ENCODE measurements at places on chromosomes 5 and 9. TPM values are rescaled to one million over a fixed set of nuclear protein-coding genes. Genes with fewer than 3 reads are reported as not detected.

- H3K4me3 ChIP-seq: no peak overlapping the region
- peaks cover 29% of the 10 kb centered on the region for H3K27me3 ChIP-seq
- H3K4me1 ChIP-seq: no peaks in the 10 kb centered on the region
- H3K27ac ChIP-seq: no peak overlapping the region
Measured at GRCh38 chr5:176590035-176590717, 19.8 kb downstream of the GPRIN1 start.

DNA sequence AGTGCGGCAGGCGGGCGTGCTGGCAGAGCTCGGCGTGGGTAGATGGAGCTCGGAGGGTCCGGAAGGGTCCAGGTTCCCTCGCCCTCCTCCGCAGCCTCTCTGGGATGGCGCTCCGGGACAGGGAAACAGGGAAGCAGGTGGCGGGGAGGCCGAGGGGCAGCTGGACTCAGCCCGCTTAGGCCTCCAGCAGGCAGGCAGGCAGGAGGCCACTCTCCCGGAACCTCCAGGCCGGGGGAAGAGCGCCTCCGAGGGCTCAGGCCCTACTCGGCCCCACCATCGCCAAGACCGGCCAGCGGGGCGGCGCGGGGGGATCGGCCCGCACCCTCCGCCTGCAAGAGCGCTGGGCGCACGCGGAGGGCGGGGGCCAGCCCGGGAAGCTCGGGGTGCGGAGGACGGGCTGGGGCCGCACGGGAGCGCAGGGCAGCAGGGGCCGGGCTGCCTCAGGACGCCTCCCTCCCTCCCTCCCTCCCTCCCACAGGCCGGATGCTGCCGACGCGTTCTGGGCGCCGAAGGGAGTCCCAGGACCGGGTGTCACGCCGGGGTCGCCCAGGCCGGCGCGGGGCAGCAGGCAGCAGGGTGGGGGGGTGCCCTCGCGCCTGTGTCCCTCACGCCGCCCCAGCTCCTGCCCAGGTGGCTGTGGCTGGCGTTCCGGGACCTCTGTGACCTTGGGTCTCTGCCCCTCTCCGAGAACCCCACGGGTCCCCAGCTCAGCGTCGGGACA lies 977 bp downstream of the MGAT4B start:
- H3K27ac ChIP-seq: no peak overlapping the region
- peaks cover 6% of the 10 kb centered on the region for H3K27me3 ChIP-seq
- peaks cover 3% of the 10 kb centered on the region for H3K36me3 ChIP-seq
- peaks cover 34% of the 10 kb centered on the region for H3K4me1 ChIP-seq
- peak overlapping the region; percentile 77 for H3K4me3 ChIP-seq

SLIT3 gene
- 2.3 TPM for total RNA-seq

DNA sequence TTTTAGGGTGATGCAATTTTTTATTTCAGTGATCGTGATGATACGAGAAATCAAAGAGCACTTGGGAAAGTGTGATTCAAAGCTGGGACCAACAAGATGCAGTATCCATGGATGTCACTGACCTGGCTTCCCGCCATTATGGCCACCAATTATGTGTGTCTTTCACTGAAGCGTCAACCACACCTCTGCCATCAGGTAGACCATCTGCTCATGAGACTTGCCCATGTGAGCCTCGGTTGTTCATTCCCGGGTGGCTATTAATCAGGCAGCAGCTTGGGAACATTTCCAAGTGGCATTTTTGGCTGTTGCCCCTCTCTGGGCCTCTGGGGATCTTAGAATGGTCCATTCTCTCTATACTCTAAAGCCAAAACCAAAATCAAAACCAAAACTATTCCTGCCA lies 436.0 kb upstream of the ADAMTSL1 start:
- peaks cover 22% of the 10 kb centered on the region for H3K4me1 ChIP-seq
- no peak overlapping the region for H3K4me3 ChIP-seq
- DNase-seq: no peak
- no peaks in the 10 kb centered on the region for H3K36me3 ChIP-seq

DNA sequence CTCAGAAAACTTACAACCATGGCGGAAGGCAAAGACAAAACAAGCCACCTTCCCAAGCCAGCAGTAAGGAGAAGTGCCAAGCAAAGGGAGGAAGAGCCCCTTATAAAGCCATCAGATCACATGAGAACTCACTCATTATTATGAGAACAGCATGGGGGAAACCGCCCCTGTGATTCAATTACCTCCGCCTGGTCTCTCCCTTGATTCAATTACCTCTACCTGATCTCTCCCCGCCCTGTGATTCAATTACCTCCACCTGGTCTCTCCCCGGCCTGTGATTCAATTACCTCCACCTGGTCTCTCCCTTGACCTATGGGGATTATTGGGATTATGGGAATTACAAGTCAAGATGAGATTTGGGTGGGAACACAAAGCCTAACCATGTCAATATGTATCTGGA lies 467.3 kb upstream of the FTMT start:
- no peaks in the 10 kb centered on the region for H3K27me3 ChIP-seq
- H3K27ac ChIP-seq: no peak overlapping the region
- no peaks in the 10 kb centered on the region for H3K36me3 ChIP-seq
- H3K4me3 ChIP-seq: no peak overlapping the region
- peak; percentile 18 for DNase-seq
- peaks cover 8% of the 10 kb centered on the region for H3K4me1 ChIP-seq

B4GALT1 gene
- total RNA-seq: 19.8 TPM

GRCh38 chr9:81690251-81690851 lies 1.0 kb upstream of the TLE1 start:
- H3K27me3 ChIP-seq: peaks cover 14% of the 10 kb centered on the region
- peak overlapping the region; percentile 80 for H3K27ac ChIP-seq
- peaks cover 47% of the 10 kb centered on the region for H3K4me1 ChIP-seq
- peak; percentile 46 for DNase-seq
- H3K36me3 ChIP-seq: peaks cover 2% of the 10 kb centered on the region

DNA sequence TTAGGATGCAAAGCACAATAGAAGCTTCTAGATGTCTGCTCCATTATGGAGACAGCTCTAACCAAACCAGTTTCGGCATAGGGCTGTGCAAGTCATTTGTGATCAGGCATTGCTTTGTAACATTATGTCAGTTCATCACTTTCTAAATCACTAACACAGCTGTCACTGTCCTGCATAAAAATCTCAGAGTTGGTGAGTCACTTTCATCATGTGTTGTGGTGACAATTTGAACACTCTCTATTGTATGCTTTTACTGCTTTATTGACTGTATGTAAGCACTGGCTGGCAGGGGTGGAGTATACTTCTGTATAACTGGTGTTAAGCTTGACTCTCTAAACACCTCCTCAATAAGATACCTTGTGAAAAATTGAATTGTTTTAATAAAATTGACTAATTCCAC lies 77.9 kb downstream of the SLCO4C1 start:
- DNase-seq: no peak
- H3K36me3 ChIP-seq: peaks cover 26% of the 10 kb centered on the region
- peaks cover 71% of the 10 kb centered on the region for H3K27me3 ChIP-seq
- no peak overlapping the region for H3K4me3 ChIP-seq

SELENOP gene
- 17.4 TPM for total RNA-seq

- H3K27me3 ChIP-seq: no peaks in the 10 kb centered on the region
- no peak overlapping the region for H3K27ac ChIP-seq
- no peak overlapping the region for H3K4me3 ChIP-seq
- no peaks in the 10 kb centered on the region for H3K4me1 ChIP-seq
Measured at GRCh38 chr9:108351571-108351970, 504.2 kb downstream of the ACTL7B start.

DNA sequence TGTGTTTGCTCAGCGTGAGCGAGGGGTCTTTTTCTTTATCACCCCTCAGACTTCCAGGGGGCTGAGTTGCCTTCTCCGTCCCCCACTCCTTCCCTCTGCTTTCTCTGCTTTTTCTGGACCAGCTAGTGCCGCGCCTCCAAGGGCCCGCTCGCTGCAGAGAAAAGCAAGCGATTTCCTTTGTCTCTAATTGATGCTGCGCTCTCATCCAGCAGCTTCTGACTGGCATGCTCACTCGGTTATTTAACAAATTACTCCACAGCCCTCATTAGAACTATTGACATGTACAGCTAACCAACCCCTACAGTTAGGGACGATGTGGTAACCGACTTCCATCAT lies 288.0 kb downstream of the ELAVL2 start:
- H3K27ac ChIP-seq: 0 out of 2 replicates have a peak overlapping the region, but pooled peaks have one; percentile 8
- peak overlapping the region; percentile 72 for H3K4me3 ChIP-seq
- H3K4me1 ChIP-seq: peaks cover 29% of the 10 kb centered on the region
- no peaks in the 10 kb centered on the region for H3K36me3 ChIP-seq
- DNase-seq: no peak
- H3K27me3 ChIP-seq: peaks cover 26% of the 10 kb centered on the region

KIF20A gene
- total RNA-seq: 66.9 TPM

OR13C2 gene
- total RNA-seq: not detected

SLC1A1 gene
- total RNA-seq: 7.1 TPM

DNA sequence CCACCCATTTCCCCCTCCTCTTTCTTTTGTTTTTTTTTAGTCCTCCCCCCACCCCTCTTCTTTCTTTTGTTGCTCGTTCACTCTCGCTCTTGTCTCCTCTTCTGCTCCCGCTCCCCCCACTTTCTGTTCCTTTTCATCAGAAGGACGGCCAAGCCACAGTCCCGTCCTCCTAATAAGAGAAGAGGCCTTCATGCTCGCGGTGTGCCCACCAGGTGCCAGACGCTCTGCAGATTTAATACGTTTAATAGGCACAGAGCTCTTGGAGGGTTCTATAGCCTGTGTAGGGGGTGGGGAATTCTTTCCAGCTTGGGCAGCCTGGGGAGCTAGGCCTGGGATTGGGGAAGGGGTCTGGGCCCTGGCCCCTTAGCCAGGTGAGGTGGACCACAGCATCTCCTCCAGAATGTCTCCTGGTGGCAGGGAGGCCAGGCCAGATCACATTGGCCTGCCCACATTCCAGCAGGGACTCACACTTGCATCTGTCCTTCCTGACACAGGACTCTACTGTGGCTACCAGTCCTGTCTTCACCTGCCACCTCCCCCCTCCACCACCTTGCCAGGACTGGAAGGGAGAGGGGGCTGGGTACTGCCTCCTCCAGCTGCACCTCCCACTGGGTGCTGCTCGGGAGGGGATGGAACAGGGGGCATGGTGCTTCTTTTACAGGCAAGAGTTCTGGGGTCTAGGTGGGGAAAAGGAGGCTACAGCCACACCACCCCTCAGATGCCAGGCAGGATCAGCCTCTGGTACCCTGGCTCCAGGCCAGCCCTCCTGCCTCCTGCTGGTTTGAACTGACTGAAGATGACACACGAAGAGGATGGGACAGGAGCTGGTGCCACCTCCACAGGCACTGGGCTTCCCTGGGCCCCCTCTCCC lies 6.1 kb upstream of the BARX1 start:
- peaks cover 69% of the 10 kb centered on the region for H3K27me3 ChIP-seq
- no peaks in the 10 kb centered on the region for H3K36me3 ChIP-seq
- peaks cover 35% of the 10 kb centered on the region for H3K4me1 ChIP-seq
- no peak overlapping the region for H3K27ac ChIP-seq
- peak overlapping the region; percentile 47 for H3K4me3 ChIP-seq

AGGF1 gene
- 20.2 TPM for total RNA-seq

DNA sequence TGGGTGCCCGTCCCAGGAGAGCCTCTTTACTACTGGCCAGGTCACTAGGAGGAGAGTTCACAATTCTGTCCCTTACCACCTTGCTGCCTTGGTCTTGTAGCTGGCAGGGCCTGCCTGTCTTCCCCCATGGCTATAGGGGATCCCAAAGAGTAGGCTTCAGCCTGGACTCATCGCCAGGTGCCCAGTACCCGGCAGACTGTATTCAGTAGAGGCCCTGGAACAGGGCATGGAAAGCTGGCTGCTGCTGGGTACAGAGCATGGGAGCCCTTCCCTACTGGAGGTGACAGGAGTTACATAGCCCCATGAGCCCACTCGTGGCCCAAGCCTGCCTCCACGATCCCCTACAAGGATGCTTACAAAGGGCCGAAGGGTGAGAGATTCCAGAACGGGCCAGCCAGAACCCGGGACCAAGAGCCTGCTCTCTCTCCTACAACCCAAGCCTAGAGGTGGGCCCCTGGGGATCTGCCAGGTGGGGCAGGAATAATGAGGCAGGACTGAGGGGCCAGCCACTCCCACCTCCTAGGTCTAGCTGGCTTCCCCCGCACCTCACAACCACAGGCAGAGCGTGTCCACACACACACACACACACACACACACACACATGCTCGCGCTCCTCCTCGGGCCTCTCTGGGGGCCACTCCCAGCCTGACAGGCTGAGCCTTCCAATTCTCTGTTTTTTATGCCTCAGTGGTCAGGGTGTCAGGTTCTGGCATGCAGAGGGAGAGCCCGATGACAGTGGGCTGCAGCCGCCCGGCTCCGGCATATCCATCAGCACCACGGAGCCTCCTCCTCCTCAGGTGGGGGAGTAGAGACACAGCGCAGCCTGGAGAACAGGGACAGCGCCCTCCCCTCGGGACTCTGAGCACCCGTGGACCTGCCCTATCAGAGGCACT lies 186.0 kb downstream of the PAX5 start:
- no peak overlapping the region for H3K27ac ChIP-seq
- H3K36me3 ChIP-seq: no peaks in the 10 kb centered on the region
- H3K4me1 ChIP-seq: peaks cover 8% of the 10 kb centered on the region

- peaks cover 3% of the 10 kb centered on the region for H3K27me3 ChIP-seq
- 0 out of 2 replicates have a peak, but pooled peaks cover 5% of the 10 kb centered on the region for H3K4me1 ChIP-seq
- peaks cover 4% of the 10 kb centered on the region for H3K36me3 ChIP-seq
Measured at GRCh38 chr9:124197177-124198095, 60.3 kb upstream of the NEK6 start.

DNA sequence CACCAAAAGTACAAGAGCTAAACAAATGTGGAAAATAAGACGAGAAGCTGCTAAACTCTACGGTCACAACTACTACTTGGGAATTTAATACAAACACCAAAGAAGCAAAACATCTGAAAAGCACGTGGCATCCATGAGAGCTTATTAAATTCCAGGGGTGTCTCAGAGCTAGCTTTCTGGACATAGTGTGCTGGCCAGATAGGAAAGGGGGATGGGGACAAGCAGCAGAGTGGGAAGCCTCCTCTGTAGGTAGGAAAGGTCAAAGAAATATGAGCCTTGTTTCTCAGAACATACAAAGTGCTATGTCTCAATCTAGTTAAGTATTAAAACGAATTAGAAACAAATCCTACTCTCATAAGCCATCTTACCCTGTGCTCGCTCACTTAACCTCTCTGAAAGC lies 51.3 kb upstream of the GOLPH3 start:
- no peaks in the 10 kb centered on the region for H3K27me3 ChIP-seq
- H3K4me3 ChIP-seq: no peak overlapping the region
- peaks cover 31% of the 10 kb centered on the region for H3K36me3 ChIP-seq
- H3K4me1 ChIP-seq: peaks cover 14% of the 10 kb centered on the region
- DNase-seq: no peak
- H3K27ac ChIP-seq: peak overlapping the region; percentile 25

- peak; percentile 54 for DNase-seq
- peaks cover 6% of the 10 kb centered on the region for H3K4me1 ChIP-seq
- no peak overlapping the region for H3K27ac ChIP-seq
Measured at GRCh38 chr9:127311239-127311741, 46.7 kb downstream of the GARNL3 start.

DNA sequence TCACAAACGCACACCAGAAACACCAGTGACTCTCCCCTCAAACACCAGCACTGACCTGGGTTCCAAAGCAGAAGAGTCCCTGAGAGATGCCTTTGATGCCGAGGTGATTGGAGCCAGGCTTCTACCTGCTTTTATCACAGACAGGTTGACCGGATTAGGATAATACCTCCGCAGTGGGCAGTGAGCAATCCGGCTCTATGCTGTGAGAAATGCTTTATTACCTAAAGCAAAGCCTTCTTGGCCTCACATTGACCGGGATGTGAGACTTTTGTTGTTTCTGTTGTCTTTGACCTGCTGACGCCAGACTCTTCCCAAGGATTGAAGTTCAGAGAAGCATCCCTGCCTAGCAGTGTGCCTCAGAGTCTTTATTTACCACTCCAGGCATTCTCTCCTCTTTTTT lies 320.3 kb upstream of the CLINT1 start:
- no peak overlapping the region for H3K4me3 ChIP-seq
- H3K36me3 ChIP-seq: no peaks in the 10 kb centered on the region
- no peak for DNase-seq

GRCh38 chr5:69130241-69130640 lies 36.4 kb downstream of the SLC30A5 start:
- no peak overlapping the region for H3K27ac ChIP-seq
- no peak for DNase-seq
- peaks cover 21% of the 10 kb centered on the region for H3K36me3 ChIP-seq
